ENCODE measurements at places on chromosomes 6 and 20. TPM values are rescaled to one million over a fixed set of nuclear protein-coding genes. Genes with fewer than 3 reads are reported as not detected.

ULBP2 gene
- not detected for total RNA-seq

ANKRD60 gene
- not detected for total RNA-seq

FILIP1 gene
- total RNA-seq, result 3.2 TPM

TREML1 gene
- total RNA-seq, result not detected

PKIB gene
- 2.7 TPM for total RNA-seq

SLC35D3 gene
- not detected for total RNA-seq

DNAH8 gene
- total RNA-seq, result not detected

GSTA3 gene
- total RNA-seq, result not detected

C20orf141 gene
- total RNA-seq, result not detected

TMC2 gene
- total RNA-seq, result not detected

PHF10 gene
- total RNA-seq, result 54.8 TPM

TMEM200A gene
- 3.9 TPM for total RNA-seq

CST7 gene
- 3.7 TPM for total RNA-seq

DDO gene
- not detected for total RNA-seq

MYLK2 gene
- not detected for total RNA-seq

PSMA7 gene
- total RNA-seq, result 319 TPM

ZHX3 gene
- 26.8 TPM for total RNA-seq

HRH3 gene
- total RNA-seq, result not detected

NFS1 gene
- total RNA-seq, result 15.2 TPM

SYNJ2 gene
- 8.3 TPM for total RNA-seq

EEF1A2 gene
- 9.8 TPM for total RNA-seq

SLC44A4 gene
- total RNA-seq, result 5.9 TPM

OR2J3 gene
- not detected for total RNA-seq

TNFRSF21 gene
- total RNA-seq, result 30.4 TPM

RAET1G gene
- total RNA-seq, result 4.9 TPM

SMLR1 gene
- total RNA-seq, result not detected

PRL gene
- total RNA-seq, result not detected

CFB gene
- total RNA-seq, result 9.6 TPM

UNC5CL gene
- 0.25 TPM for total RNA-seq

LINC00237 gene
- not detected for total RNA-seq

SMIM26 gene
- total RNA-seq, result 85.2 TPM

DUSP15 gene
- 2.5 TPM for total RNA-seq

ANKRD66 gene
- not detected for total RNA-seq

MAP7 gene
- 9.3 TPM for total RNA-seq
